Stimulated activated CD8-positive, alpha-beta memory T cell treated with anti-CD3 and anti-CD28 coated beads, Interleukin-15, amount 100 ng/mL, for 4 hours (primary cell): ENCODE measurements at places on chromosomes 5 and 9.

DNA sequence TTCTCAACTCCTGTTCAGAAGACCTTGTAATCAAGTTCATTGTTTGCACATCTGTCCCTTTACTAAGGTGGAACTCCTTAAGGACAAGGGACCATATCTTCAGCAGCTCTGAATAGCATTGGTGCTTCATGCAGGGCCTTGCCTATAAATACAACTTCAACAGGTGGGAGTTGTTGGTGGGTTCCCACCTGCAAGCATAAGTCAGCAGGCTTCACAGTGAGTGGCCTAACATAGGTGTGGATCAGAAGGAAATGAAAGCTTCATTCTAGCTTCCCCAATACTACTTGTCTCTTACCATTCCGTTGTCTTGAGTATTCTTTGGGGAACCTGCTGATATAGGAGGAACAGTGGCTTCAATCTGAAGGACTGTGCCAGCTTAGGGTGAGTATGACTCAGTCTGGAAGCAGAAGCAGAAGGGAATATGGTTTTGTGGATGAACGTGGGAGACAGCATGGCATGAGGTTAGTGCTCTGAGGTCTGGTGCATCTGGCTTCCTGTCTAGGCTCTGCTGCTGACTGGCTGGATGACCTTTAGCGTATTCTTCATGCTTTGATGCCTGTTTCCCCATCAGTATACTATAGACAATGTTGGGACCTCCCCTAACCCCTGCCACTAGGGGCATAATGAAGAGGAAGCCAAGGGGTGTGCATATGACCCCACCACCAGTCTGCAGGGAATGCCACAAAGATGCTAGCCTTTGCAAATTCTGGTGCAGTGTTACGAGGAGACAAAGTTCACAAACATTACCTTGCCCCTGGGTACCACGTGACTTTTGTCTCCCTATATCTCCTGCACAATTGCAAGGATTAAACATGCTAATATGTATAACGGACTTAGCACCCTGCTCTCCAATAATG, 192.3 kb downstream of the PALM2AKAP2 start:
- DNase-seq = no peak

DNA sequence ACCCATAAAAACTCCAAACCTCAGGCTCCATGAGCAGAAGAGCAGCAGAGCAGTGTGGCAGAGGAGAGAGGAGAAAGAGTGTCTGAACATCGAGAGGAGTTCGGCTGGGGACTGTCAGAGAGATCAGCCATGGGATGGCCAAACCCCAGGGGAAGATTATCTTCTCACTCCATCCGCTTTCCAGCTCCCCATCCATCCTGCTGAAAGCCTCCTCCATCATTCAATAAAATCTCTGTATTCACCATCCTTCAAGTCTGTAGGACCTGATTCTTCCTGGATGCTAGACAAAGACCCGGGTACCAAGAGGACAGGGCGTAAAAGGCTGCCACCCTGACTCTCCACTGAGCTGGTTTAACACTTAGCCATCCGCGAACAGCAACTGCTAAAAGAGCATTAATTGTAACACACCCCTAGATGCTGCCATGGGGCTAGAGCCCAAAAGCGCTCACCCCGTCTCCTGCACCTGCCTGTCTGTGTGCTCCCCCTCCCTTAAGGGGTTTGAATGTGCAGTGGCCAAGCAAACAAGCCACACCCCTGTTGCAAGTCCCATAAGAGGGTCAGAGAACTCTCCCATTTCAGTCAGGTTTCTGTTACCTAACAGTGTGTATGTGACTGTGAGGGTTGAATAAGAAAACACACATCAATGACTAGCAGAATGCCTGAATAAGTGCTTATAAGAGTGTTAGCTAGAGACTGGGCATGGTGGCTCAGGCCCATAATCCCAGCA, 13.9 kb upstream of the SELENOP start:
- DNase-seq = no peak

DNA sequence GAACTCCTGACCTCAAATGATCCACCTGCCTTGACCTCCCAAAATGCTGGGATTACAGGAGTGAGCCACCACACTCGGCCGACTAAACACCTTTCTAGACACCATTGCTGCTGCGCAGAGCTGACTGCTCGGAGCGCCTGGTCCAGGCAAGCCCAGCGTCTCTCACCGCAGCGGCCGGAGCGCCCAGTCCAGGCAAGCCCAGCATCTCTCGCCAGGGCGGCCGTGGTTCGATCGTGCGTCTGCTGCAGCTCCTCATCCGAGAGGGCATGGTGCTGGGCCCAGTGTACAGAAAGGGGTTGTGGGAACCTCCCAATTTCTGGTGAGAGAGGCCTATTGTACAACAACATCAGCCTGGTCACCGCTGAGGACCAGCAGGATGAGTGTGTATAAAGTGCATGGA, 109.5 kb upstream of the RAPGEF1 start:
- no peak for DNase-seq

- no peak for DNase-seq
Measured at GRCh38 chr9:14021871-14022525, 291.9 kb downstream of the NFIB start.

- DNase-seq = no peak
Measured at GRCh38 chr5:137639645-137640044, 96.2 kb downstream of the KLHL3 start.

- DNase-seq = no peak
Measured at GRCh38 chr5:136724161-136724560, 358.8 kb upstream of the TRPC7 start.

DNA sequence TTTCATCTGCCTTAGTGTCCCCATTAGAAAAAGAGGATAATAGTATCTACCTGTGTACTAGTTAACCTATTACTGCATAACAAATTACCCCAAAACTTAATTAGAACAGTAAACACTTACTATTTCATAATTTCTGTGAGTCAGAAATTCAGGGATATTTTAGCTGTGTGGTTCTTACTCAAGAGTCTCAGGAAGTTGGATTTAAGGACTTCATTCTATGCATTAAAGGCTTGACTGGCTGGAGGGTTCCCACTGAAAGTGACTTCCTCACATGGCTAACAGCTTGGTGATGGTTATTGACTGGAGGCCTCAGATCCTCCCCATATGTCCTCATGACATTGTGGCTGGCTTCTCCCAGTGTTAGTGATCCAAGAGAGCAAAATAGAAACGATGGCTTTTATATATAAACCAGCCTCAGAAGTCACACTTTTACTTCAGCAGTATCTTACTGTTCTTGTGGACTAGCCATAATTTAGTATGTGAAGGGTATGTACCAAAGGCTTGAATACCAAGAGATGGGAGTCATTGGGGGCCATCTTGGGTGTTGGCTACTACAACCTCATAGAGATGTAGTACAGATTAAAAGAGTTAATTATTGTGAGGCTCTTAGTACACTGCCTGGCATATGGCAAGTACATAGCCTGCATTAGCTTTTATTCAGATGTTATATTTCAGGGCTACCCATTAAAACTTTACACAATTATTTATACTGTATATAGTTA, 9.9 kb downstream of the RAD23B start:
- no peak for DNase-seq

DNA sequence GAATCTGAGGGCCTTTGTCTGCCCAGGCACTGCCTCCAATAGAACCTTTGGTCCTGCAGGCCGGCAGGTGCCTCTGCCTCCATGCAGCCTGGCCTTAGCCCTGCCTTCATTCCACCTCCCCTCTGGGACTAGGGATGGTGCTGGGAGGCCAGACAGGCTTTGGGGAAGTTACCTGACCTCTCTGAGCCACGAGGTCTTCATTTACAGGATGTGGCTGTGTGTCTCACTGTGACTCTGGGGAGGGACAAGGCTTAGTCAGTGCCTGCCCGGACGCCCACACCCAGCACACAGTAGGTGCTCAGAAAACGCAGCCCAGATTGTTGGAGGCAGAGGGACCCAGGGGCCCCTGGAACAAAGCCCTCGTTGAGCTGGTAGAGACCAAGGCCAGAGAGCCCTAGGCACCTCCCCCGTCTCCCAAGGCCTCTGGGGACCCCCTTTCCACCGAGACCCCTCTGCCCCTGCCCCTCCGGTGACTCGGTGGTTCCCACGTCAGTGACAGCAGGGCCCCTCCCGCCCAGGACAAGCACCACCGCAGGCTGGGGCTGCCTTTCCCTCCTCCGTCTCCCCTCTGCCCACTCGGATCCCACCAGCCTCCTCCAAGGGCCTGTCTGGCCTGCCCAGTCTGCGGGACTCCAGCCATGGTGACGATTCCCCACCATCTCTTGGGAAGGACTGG, 46.9 kb upstream of the EGFL7 start:
- DNase-seq = no peak

GRCh38 chr9:83538172-83538889, at the start of gene FRMD3:
Gene FRMD3, minus strand, starts transcription at chr9:83538401. Its CDS starts 170 bp downstream, at chr9:83538231.
- DNase-seq = no peak

DNA sequence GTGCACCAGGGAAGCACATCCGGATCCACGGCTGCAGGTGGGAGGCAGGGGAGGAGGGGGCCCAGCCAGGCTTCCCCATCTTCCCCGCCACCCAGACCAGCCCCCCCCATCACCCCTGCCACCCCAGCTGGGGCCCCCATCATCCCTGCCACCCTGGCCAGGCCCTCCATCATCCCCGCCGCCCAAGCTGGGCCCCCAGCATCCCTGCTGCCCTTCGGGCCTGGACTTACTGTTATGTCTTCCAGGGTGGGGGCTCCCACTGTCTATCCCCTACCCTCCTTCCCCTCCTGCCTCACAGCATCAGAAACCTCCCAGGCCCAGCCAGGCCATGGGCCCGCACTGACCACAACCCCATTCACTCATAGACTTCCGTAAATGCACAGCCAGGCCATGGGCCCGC, 27.5 kb downstream of the SLC6A18 start:
- DNase-seq = no peak

GRCh38 chr9:80175286-80176150, 603.8 kb downstream of the TLE4 start:
- DNase-seq = no peak

- no peak for DNase-seq
Measured at GRCh38 chr9:113640418-113640817, 176.9 kb downstream of the RGS3 start.

- no peak for DNase-seq
Measured at GRCh38 chr5:81657386-81657785, 93.5 kb downstream of the SSBP2 start.

GRCh38 chr9:19119246-19119645, 8.0 kb downstream of the PLIN2 start:
- no peak for DNase-seq

DNA sequence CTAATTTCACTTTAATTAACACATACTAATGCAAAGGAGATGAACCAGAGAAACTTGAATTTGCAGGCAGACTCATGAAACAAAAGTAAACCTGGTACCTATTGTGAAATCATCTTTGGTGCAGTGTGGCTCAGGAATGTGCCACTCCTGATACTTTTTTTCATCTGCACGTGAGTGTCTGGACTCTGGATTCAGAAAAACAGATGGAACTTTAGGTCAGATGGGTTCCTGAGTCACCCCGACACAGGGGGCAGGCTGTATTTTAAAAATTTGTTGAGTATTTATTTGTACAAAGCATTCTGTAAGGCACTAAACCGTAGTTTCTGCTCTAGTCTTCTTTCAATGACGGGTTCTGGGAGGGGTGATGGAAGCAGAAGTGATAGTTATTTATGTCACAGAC, 52.2 kb upstream of the TUT7 start:
- no peak for DNase-seq

GRCh38 chr5:139689631-139690063, 41.5 kb downstream of the CXXC5 start:
- DNase-seq = no peak
